ENCODE measurements at places on chromosomes 3 and 15.

DNA sequence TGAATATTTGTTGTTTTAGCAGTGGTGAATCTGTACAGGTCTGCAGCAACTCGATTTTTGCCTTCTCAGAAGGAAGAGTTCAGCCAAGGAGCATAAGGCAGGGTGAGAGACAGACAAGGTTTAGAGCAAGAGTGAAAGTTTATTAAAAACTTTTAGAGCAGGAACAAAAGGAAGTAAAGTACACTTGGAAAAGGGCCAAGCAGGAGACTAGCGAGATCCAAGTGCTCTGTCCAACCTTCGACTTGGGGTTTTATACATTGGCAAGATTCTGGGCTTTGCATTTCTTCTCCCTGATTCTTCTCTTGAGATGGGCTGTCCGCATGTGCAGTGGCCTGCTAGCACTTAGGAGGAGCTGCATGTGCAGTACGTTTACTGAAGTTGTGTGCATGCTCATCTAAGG lies 46.7 kb upstream of the AADACL2 start:
- DNase-seq: no peak

DNA sequence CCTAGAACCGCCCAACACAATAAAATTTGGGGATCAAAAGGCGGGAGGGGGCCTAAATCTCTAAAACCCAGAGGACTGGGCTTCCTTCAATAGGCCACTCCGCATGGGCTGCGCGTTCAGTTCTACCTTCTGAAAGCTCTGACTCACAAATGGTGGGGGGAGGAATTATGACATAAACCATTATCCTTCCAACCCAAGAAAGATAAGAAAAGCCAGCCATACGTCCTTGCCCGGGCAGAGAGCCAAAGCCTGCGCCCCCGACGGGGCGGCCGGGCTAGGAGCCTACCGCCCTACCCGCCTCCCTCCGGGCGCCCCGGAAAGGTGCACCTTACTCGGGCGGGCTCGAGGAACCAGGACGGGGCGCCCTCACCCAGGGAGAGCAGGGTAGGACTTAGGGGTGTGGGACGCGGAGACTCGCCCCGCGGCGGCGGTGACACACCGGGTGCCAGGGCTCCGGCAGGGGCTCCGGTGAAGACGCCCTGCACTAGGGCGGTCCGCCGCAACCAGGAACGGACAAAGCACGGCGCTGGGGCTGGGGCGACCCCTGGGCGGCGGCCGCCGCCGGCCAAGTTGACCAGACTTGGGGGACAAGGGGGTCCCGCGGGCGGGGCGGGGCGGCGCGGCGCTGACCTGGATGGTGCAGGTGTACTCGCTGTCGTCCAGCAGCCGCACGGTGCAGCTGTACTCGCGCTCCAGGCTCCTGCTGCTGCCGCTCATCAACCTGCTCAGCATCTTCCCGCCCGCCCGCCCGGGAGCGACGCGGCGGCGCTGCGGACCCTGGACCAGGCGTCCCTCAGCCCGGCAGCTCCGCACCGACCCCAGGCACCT lies 534 bp downstream of the FRMD5 start:
- peak; percentile 84 for DNase-seq

DNA sequence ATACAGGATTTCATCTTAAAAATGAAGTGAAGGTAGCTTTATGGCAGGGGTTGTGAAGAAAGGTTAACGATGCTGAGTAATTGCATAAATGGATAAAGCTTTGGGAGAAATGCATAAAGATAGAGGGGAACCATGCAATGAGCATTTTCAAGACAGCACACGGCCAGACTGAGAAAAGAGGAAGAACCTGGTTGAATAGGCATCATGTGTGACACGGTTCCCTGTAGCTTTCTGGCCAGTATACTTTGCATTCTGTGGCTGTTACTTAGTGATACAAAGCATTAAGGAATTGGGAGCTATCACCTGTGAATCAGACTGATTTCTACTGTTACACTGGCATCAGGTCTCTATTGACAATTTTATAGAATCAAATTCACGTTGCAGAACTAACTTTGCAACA lies 33.3 kb downstream of the NR2C2 start:
- DNase-seq: no peak

GRCh38 chr3:175453361-175453760 lies 594.2 kb downstream of the NAALADL2 start:
- no peak for DNase-seq

DNA sequence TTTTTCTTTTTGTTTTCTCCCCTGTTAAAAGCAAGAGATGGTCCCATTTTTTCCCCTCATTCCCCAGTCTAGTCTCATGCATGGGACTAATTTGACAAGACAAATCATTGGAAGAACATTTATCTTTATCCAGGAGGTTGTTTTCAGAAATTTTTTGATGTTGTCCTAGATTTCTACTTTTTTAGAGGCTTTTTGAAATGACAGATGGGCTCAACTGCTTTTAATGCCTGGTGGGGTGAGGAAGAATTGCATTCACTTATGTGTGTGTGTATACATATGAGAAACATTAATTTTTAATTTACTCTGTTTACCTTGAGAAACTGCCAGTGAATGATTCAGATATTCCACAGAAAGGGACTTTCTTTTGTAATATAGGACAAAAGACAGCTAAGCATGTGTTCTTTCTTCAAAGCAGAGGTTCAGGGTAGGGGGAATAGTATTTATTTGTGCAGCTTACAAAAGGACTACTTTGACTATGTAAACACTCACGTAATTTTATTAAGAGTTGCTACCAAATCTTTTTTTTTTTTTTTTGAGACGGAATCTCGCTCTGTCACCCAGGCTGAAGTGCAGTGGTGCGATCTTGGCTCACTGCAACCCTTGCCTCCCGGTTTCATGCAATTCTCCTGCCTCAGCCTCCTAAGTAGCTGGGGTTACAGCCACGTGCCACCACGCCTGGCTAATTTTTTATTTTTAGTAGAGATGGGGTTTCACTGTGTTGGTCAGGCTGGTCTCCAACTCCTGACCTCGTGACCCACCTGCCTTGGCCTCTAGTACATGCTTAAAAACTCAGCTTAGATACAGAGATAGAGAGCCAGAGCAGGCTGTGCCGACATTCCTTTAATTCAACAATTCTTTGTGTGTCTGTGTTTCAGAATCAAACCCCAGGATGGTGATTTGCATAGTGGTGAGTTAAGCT lies 130.1 kb upstream of the RARB start:
- DNase-seq: no peak

DNA sequence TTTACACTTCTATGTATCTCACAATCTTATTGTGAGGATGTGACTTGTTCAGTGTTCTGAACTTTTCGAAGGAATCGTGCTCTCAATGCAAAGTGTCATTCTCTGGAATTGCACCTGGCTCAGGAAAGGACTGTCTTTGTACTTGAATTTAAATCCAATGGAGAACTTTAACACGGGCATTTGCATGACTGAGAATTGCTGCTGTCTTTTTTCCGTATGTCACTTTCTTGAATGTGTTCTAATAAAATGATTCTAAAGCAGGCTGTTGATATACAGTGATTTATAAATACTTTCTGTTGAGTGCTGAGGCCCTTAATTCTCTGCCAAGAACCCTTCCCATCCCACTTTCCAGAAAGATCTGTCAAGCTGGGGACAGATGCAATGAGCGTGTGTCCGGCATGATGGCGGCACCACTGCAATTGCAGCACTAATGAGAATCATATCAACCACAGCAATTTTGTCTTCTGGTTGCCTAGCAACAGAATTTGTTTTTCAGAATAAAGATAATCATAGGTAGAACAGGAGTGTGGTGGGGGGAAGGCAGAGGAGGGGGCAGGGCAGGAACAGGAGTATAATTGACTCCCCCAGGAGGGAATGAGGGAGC lies 210.6 kb upstream of the UMPS start:
- peak; percentile 28 for DNase-seq
